ENCODE measurements at places on chromosomes 4 and X.

DNA sequence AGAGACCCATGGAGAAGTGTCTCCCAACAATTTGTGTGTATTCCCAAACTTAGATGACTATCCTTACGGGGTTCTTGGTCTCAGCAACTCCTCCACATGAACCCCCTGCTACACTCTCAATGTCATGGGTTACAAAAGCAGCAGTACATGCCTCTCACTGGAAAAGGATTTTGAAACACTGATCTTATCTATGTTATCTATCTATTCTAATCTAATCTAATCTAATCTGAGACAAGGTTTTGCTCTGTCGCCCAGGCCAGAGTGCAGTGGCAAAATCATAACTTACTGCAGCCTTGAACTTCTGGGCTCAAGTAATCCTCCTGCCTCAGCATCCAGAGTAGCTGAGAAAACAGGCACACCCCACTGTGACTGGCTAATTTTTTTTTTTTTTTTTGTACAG lies 19.3 kb downstream of the TSPAN5 start:
- DNase-seq = no peak

- DNase-seq = no peak
Observed at GRCh38 chrX:11450354-11450753, 157.1 kb downstream of the AMELX start.

GRCh38 chrX:12844319-12844718 lies 22.6 kb upstream of the TLR7 start:
- no peak for DNase-seq

DNA sequence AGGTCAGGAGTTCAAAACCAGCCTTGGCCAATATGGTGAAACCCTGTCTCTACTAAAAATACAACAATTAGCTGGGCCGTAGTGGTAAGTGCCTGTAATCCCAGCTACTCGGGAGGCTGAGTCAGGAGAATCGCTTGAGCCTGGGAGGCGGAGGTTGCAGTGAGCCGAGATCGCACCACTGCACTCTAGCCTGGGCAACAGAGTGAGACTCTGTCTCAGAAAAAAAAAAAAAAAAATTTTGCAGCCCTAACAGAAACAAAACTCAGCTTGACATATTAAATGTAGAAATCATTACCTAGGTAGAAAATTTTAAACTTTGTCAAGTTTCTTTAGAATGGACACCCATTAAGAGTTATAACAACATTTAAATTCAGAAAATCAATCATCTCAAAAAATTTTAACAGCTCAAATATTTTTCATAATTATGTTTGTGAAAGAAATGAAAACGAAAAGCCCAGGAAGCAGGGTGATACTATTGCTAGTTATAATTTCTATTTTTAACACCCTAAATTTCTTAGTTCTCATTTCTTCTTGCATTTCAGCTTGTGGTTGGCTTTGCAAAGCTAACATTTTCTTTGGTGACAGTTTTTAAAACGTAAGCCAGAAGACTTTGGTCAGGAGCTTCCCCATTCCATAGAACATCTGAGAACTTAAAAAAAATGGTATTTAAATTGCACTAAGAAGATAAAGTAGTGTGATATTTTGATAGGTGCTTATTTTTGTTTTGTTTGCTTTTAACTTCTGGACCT lies 33.3 kb upstream of the RBBP7 start:
- DNase-seq = no peak

DNA sequence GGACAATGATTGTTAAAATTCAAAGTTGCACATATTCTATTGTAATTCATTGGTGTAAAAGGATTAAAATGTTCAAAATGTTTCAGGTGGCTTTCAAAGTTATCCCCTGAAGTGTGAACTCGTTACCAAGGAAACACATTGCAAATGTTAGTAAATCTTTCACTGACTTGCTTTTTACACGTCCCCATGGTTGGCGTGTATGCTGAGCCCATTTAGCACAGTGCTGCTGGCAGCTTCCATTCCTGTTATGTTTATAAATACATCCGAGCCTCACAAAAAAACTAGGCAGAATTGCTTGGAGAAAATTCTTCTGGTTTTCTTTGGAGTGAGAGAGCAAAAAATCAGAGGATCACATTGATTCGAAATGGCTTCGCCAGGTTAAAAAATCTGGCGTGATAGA lies 105.9 kb upstream of the HPGD start:
- no peak for DNase-seq

DNA sequence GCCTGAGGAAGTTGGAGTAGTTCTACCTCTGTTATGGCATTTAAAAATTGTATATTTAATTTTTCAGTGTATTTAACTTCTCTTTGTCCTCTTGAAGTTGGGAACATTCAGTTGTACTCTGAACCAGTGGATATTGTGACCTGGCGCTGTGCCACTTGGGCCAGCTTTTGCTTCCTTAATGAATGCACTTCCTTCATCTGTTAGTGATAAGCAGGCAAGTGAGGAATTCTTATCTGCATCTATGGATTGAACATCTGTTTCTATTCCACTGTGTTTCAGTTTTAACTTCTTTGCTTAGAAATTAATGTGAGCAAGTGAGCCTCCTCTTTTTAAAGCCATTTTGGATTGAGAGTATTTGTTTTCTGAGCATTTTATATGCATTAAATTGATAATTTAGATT lies 128.3 kb downstream of the UCHL1 start:
- peak; percentile 42 for DNase-seq

GRCh38 chrX:155263854-155264628 lies at the start of gene RAB39B:
TSS of gene RAB39B (minus strand) at chrX:155264491. CDS start at chrX:155264288, 203 bp downstream.
- DNase-seq = peak; percentile 3

GRCh38 chrX:11472381-11472780 lies 179.2 kb downstream of the AMELX start:
- no peak for DNase-seq

DNA sequence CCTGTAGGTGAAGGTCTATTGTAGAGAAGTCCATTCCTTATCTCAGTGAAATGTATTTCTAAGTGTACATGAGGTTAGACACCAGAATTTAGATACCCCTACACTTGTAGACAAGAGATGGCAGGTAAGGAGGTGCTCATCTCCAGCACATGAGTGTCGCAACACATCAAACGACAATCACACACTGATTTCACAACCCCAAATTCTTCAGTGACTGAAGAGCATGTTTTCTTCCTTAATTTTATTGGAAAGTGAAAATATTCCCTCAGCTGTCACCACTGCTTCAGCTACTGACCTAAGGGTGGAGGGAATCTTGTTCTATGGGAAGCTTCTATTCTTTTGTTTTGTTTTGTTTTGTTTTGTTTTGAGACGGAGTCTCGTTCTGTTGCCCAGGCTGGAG lies 280.3 kb downstream of the ARHGAP24 start:
- DNase-seq = no peak

DNA sequence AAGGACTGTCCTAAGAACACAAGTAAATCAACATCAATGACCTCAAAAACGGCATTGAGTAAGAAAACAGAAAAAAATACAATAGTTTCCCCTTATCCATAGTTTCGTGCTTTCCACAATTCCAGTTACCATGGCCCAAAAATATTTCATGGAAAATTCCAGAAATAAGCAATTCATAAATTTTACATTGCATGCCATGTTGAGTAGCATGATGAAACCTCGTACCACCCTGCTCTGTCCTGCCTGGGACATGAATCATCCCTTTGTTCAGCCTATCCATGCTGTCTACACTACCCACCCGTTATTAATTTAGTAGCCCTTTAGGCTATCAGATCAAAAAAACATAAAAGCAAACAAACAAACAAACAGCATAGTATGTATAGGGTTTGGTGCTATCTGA lies 51.1 kb downstream of the KLF3 start:
- DNase-seq = no peak

- DNase-seq = no peak
Observed at GRCh38 chr4:176545872-176546271, 226.1 kb downstream of the SPCS3 start.

DNA sequence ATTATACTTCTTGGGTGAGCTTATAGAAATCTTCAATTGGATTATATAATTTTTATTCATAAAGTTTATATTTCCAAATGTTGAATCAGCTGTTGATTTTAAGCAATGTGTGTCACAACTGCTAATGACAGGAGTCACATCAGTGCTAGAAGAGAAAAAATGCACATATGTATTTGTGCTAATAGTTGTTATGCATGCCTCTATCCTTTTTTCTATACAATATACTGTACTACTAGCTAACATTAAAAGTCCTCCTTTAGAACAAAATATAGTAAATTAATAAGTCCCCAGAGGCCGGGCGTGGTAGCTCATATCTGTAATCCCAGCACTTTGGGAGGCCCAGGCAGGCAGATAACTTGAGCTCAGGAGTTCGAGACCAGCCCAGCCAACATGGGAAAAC lies 23.7 kb upstream of the HNRNPD start:
- no peak for DNase-seq

- no peak for DNase-seq
Observed at GRCh38 chrX:102560423-102561068, 38.8 kb upstream of the ARMCX5 start.

GRCh38 chr4:107210450-107211239 lies 174.5 kb upstream of the DKK2 start:
- no peak for DNase-seq

- no peak for DNase-seq
Observed at GRCh38 chr4:103397541-103397940, 199.4 kb upstream of the CENPE start.

GRCh38 chr4:2054217-2054616 lies 4.9 kb upstream of the NAT8L start:
- DNase-seq = no peak

GRCh38 chr4:189050643-189051042 lies 890.0 kb upstream of the FRG1 start:
- no peak for DNase-seq
